Hepatic stellate cell (primary cell): ENCODE measurements at places on chromosomes 11 and 22.
A peak's percentile ranks its signal among the peaks of the same experiment; 100 is the strongest.

DNA sequence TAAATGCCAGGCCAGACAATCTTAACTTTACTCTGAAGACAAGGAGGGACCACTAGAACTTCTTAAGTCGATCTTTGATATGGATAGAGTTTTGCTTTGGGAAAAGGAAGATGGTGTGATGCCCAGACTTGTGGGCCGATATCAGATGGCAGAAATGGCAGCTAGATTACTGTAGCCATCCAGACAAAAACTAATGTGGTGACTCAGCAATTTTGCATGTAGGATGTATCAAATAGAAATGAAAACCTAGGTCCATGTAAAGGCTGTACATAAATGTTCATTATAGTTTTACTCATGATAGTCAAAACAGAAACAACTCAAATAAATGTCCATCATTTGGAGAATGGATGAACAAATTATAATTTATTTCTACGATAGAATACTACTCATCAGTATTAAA, 121.5 kb downstream of the APIP start:
- DNase-seq, result no peak

GRCh38 chr11:109062871-109063270, 359.1 kb upstream of the C11orf87 start:
- DNase-seq, result no peak

- peak; percentile 86 for DNase-seq
Measured at GRCh38 chr22:18023509-18024275, 669 bp downstream of the MICAL3 start.

- no peak for DNase-seq
Measured at GRCh38 chr11:75413864-75414263, 14.5 kb downstream of the RPS3 start.

GRCh38 chr22:49948958-49949913, 11.3 kb upstream of the PIM3 start:
- no peak for DNase-seq

GRCh38 chr11:13038366-13038765, 29.2 kb downstream of the RASSF10 start:
- no peak for DNase-seq

DNA sequence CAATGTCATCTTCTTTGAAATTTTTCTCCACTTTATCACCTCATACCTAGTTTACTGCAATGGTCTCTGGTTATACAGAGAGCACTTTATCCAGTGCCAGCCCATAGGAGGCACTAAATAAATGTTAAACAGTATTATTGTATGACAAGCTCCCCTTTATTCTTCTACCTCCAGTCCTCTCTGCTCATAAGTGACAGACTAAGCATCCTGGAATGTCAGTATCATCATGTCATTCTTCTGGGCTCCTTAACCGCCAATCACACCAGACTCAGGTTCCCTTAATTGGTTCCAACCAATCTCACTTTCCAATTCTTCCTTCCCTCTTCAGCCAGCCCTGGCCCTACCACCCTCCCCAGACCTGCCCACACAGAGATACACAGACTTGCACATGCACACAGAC, 93.1 kb downstream of the RPL27A start:
- no peak for DNase-seq

DNA sequence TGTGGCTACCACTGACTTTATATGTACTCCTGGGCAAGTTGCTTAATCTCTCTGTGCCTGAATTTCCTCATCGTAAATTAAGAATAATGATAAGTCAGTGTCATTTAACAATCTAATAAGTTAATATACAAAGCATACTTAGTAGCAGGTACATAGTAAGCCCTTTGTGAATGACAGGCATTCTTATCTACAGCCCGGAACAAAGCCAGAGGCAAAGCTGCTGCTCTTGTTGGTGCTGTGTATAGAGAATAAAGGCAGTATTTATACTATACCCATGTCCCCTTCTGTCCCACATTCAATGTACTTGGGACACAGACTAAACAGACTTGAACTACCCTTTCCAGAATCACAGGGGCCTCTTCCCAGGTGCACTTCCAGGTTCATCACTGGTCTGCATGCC, 229.7 kb upstream of the NCAM1 start:
- DNase-seq, result no peak

GRCh38 chr11:66365166-66365565, 6.4 kb downstream of the SLC29A2 start:
- DNase-seq, result no peak

DNA sequence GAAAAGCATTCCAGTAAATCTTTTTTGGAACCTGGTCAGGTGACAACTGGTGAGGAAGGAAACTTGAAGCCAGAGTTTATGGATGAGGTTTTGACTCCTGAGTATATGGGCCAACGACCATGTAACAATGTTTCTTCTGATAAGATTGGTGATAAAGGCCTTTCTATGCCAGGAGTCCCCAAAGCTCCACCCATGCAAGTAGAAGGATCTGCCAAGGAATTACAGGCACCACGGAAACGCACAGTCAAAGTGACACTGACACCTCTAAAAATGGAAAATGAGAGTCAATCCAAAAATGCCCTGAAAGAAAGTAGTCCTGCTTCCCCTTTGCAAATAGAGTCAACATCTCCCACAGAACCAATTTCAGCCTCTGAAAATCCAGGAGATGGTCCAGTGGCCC, 24.1 kb upstream of the TTC36 start:
- no peak for DNase-seq

DNA sequence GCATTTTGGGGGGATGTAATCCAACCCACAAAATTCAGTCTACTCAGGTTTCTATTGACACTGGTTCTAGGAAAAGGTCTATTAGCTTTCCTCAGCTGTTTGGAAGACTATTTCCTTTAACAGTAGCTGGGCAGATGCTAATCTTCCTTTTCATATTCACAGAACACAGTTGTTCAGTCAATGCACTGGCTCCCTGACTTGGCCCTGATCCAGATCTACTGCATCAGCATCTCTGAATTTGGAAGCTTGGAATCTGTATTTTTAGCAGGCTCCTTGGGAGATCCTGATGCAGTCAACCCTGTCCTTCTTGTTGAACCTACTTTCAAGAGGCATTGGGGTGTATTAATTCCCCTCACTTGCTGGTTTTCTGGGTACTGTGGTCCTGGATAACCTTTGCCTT, 6.3 kb downstream of the HTATIP2 start:
- DNase-seq, result no peak

DNA sequence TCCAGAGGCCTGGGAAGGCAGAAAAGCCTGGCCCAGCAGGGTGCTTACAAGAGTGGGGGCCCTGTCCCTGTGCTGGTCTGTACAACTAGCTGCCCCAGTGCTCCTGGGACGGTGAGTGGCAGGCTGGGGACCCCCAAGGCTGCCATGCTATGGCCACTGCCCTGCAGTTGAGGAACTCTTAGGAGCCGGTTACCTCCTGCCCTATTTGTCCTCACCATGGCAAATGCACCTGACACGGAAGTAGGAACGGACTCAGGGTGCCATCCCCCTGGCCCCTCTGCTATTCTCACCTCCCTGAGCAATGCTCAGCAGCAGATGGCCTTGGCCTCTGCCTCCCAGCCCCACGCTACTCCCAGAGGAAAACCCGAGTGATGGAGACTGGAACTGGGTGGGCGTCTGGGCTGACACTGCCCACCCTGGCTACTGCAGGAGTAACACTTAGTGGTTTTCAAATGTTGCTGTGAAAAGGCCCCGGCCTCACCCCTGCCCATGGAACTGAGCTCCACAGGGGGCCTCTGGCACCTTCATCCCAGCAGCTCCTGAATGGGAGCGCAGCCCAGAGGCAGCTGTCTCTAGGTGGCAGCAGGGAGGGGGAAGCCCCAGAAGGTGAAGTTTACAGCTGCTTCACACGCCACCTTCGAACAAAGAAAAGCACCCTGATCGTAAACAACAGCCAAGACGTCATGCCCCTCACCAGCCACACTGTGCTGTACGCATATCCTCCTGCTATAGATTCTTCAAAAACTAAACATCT, 105.3 kb downstream of the CTTN start:
- DNase-seq, result no peak

DNA sequence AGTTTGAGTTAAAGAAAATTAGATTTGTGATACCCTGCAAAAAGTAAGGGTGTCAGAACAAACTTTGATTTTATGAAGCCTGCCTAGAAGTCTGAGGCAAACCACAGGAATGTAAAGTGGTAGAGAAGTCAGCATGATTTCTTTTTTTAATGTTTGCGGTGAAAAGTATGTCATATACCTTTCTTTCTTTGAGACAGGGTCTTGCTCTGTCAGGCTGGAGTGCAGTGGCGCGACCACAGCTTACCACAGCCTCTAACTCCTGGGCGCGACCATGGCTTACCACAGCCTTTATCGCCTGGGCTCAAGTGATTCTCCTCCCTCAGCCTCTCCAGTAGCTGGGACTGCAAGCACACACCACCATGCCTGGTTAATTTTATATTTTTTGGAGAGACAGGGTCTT, 4.7 kb downstream of the API5 start:
- no peak for DNase-seq

DNA sequence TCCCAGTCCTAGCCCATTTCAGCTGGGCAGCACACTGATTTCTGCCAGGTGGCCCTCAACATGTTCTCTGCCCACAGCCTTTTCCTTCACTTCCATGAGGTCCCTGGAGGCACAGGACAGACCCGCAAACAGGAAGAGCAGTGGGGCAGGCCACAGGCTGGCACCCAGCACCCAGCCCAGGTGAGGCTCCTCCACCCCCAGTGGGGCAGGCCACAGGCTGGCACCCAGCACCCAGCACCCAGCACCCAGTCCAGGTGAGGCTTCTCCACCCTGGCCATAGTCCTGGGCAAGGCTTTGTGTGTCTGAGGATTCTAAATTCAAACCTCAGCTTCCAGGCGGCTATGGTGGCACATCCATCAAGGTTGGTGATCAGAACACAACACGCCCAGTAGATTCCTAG, 1413.0 kb downstream of the BRD1 start:
- no peak for DNase-seq

DNA sequence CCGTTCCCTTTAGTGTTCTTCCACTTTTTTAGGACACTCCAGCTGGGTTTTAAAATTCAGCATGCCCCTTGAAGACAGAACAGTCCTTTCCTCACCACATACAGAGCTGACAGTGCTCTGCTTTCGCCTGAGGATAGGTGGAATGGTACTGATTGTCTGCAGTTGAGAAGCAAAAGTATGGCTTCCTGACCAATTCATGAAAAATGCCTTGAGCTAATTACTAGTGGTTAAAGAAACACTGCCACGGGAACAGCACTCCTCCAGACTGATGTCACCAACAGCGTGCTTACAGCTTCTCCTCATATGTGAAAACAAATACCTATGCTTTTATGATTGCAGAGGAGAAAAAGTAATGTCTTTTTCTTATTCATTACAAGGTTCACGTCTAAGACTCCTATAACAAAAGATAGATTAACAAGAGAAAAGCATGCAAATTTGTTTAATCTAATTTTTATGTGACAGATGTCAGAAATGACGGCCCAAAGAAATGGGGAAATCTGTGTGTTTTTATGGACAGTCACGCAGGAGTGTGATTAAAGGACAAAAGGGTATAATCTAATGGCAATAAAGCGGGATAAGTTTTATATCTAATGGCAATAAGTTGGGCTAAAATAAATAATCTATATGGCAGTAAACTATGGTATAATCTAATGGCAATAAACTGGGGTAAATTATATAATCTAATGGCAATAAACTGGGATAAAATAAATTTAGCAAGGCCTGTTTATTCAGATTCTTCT, 123.4 kb upstream of the ARHGAP42 start:
- no peak for DNase-seq

DNA sequence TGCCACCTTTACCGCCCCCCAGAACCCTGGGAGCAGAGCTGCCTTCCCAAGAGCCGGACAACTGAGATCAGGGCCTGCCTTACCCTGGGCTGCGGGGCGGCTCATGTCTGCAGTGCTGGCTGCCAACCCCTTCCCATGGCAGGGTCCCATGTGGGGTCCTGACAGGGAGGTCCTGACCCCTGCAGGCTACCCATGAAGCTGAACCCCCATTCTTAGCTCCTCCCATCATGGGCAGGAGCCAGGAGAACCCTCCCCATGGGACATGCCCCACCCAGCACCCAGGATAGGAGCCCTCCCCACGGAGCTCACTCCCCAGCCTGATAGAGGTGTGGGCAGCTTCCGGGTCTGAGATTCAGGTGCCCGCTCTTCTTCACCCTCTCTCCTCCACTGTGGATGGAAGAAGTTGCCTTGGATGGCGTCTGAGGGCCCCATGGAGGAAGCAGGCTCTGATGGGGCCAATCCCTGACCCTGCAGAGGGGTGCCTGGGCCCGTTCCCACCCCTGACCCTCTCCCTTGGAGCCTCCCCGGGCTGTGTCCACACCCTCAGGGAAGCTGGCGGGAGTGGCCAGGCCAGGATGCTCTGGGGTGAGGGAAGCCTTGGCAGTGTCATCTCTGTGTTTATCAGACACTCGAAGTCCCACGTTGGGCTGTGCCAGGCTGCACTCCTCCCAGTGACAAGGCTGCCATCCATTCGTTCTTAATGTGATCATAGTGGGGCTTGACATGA, 1508.2 kb downstream of the BRD1 start:
- DNase-seq, result no peak

DNA sequence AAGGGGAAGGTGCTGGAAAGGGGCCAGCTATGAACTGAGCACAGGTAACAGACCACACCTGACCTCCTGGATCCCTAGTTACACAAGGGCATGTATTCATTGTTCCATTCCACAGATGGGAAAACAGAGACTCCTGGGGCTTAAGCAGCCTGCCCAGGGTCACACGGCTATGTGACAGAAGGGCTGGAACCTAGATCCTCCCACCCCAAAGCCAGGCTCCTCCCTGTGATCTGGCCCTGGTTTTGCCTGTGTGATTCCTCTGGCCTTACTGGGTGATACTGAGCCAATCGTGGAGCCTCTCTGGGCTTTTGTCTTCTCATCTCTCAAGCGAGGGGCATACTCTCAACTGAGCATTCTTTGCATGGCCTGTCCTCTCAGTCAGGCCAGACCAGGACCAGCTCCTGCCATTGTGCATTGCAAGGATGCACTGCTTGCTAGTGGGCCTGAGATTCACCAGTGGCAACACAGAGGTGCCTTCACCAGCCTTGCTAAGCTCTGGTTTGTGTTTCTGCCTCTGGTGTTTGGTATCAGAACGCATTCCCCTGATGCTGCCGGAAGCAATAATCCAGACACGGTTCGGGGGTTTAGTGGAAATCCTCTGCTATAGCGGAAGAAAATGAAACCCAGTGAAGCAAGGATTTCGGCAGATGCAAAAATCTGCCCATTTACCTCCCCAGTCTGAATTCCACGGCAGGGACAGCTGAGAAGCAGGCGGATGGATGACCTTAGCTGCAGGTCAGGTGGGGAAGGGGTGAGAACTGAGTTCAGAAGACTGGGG, 226.6 kb downstream of the ST3GAL4 start:
- no peak for DNase-seq

DNA sequence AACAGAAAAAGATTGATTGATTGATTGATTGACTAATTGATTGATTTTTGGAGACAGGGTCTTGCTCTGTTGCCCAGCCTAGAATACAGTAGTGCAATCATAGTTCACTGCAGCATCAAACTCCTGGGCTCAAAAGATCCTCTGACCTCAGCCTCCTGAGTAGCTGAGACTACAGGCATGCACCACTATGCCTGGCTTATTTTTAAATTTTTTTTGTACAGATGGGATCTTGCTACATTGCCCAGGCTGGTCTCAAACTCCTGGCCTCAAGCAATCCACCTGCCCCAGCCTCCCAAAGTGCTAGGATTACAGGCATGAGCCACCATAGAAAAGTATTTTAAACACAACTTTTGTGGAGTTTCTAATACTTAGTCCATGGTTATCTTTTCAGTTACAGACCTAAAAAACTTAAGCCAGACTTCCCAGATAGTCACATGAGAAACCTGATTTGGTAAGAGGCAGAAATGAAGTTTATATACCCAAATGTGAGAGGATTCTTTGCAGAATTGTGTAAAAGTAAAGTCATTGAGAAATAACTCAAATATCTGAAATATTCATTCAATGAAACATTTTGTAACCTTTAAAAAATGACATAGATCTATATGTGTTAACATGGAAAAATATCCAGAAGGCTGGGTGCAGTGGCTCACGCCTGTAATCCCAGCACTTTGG, 186.5 kb downstream of the SWAP70 start:
- no peak for DNase-seq
